ENCODE measurements at places on chromosomes 6 and 20. TPM values are rescaled to one million over a fixed set of nuclear protein-coding genes. Genes with fewer than 3 reads are reported as not detected.

DNA sequence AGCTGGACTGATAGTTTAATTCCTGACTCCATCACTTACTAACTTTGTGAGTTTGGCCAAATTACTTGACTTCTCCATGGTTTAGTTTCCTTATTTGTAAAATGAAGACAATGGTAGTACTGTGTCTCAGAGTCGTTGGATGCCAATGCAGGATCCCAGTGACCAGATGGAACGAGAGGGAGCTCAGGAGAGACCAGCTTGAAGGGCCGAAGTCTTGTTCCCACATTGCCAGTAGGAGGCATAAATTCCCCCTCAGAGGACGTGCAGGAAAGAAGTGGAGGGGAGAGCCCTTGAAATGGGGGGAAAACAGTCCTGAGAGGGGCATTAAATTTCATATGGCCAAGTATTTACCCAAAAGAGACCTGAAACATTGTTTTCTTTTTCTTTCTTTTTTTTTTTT lies 2.1 kb upstream of the MUC22 start:
- H3K27me3 ChIP-seq, result peaks cover 18% of the 10 kb centered on the region
- H3K4me3 ChIP-seq, result no peak overlapping the region
- no peaks in the 10 kb centered on the region for H3K36me3 ChIP-seq
- peaks cover 14% of the 10 kb centered on the region for H3K4me1 ChIP-seq
- no peak for DNase-seq
- H3K27ac ChIP-seq, result no peak overlapping the region

DNA sequence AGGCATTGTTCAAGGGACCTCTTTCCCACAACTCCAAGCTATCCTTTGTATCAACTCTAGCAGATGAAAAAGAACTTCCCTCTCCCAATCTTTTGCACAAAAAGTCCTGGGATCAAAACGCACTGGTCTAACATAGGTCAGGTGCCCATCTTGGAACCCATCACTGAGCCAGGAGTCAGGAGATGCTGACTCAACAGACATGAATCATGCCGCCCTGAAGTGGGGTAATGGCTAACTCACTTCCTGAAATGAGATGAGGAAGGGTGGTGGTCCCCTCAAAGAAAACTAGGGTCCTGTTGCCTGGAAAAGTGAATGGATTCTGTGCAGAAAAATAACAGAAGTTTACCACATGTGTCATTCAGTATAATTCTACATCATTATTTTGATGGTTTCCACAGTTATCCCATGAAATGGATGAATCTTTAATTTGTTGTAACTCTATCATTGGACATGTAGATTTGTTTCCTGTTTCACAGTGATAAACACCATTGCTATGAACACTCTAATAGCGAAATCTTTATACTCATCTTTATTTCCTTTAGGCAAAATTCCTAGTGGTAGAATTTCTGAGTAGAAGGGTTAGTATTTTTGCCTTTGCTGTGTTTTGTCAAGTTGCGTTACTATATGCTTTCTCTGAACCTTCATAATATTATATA lies 151.3 kb downstream of the SLC16A10 start:
- no peaks in the 10 kb centered on the region for H3K36me3 ChIP-seq
- peak overlapping the region; percentile 70 for H3K4me3 ChIP-seq
- DNase-seq, result peak; percentile 70
- H3K27ac ChIP-seq, result peak overlapping the region; percentile 95

ABHD16B gene
- total RNA-seq, result not detected

- peaks cover 6% of the 10 kb centered on the region for H3K27me3 ChIP-seq
- H3K4me3 ChIP-seq, result peak overlapping the region; percentile 88
- peaks cover 4% of the 10 kb centered on the region for H3K36me3 ChIP-seq
- DNase-seq, result peak; percentile 69
- peaks cover 28% of the 10 kb centered on the region for H3K4me1 ChIP-seq
Observed at GRCh38 chr6:28953039-28953584, 29.3 kb upstream of the TRIM27 start.

DNA sequence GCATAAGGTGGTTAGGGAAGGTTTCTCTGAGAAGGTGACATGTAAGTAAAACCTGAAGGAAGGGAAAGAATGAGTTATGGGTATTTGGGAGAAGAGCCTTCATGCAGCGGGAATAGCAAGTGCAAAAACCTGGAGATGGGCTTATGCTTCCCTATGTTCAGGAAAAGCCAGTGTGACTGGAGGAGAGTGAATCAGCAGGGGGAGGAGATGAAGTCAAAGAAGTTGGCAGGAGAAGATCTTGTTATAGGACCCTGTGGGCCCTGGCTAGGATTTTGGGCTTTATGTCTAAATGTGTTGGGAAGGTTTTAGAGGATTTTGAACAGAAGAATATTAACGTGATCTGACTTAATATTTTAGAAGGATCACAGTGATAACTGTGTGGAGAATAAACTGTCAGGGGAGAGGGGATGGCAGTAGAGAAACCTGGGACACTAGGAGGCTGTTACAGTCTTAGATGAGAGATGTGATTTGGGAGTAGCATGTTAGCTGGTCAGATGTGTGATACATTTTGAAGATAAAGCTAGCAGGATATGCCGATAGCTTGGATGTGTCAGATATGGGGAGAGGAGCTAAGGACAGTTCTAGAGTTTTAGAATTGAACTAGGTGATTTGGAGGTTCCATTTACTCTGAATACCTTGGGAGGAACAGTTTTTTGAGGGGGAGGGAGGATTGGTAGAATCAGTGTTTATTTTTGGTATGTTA lies 41.0 kb downstream of the PHF3 start:
- H3K4me1 ChIP-seq, result no peaks in the 10 kb centered on the region
- H3K27me3 ChIP-seq, result no peaks in the 10 kb centered on the region
- no peak overlapping the region for H3K4me3 ChIP-seq
- no peak for DNase-seq
- no peak overlapping the region for H3K27ac ChIP-seq

DNA sequence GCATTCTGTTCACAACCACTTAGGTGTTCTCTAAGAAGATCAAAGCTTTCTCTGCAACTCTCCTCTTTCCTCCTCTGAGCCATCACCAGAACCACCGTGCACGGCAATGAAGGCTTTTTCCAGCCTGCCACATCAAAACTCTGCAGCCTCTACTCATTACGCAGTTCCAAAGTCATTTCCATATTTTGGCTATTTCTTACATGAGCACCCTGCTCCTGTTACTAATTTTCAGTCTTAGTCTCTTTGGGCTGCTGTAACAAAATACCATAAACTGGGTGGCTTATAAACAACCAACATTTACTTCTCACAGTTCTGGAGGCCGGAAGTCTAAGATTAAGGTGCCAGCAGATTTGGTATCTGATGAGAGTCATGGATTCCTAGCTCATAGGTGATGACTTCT lies 70.4 kb upstream of the THBS2 start:
- no peak for DNase-seq
- H3K27ac ChIP-seq, result no peak overlapping the region
- peaks cover 24% of the 10 kb centered on the region for H3K4me1 ChIP-seq
- no peak overlapping the region for H3K4me3 ChIP-seq

- no peaks in the 10 kb centered on the region for H3K36me3 ChIP-seq
- no peak overlapping the region for H3K27ac ChIP-seq
- peaks cover 11% of the 10 kb centered on the region for H3K4me1 ChIP-seq
- no peak for DNase-seq
- peaks cover 10% of the 10 kb centered on the region for H3K27me3 ChIP-seq
- no peak overlapping the region for H3K4me3 ChIP-seq
Observed at GRCh38 chr20:41639630-41640029, 21.5 kb upstream of the CHD6 start.

PI16 gene
- not detected for total RNA-seq

DNA sequence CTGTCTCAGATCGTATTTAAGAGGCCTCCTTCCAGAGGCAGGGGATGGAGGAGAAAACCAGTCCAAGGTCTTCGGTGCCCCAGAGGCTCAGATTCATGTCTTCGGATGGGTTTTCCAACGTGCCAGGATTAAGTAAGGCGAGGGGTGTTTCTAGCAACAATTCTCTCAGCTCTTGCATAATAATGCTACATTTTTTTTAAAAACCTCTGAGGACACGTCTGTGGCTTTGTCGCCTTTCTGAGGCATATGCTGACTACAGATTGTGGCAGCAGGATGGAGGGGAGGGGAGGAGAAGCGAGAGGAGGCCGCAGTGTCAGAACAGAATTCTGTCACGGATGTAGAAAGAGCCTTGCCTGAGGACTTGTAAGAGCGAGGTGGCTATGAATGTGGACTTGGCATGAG lies 17.7 kb upstream of the CCDC167 start:
- peaks cover 22% of the 10 kb centered on the region for H3K4me1 ChIP-seq
- H3K36me3 ChIP-seq, result no peaks in the 10 kb centered on the region
- no peak overlapping the region for H3K27ac ChIP-seq

IGF2R gene
- 87.1 TPM for total RNA-seq

STXBP5 gene
- 30.3 TPM for total RNA-seq

GRCh38 chr6:13776602-13777001 lies 37.8 kb downstream of the MCUR1 start:
- peaks cover 4% of the 10 kb centered on the region for H3K27me3 ChIP-seq
- H3K27ac ChIP-seq, result no peak overlapping the region
- H3K36me3 ChIP-seq, result no peaks in the 10 kb centered on the region
- DNase-seq, result no peak

- H3K4me3 ChIP-seq, result no peak overlapping the region
- peaks cover 37% of the 10 kb centered on the region for H3K36me3 ChIP-seq
- H3K4me1 ChIP-seq, result peaks cover 76% of the 10 kb centered on the region
- no peak for DNase-seq
Observed at GRCh38 chr6:130376936-130377335, 11.1 kb downstream of the TMEM200A start.

B3GAT2 gene
- total RNA-seq, result not detected

OOEP gene
- total RNA-seq, result not detected

DNA sequence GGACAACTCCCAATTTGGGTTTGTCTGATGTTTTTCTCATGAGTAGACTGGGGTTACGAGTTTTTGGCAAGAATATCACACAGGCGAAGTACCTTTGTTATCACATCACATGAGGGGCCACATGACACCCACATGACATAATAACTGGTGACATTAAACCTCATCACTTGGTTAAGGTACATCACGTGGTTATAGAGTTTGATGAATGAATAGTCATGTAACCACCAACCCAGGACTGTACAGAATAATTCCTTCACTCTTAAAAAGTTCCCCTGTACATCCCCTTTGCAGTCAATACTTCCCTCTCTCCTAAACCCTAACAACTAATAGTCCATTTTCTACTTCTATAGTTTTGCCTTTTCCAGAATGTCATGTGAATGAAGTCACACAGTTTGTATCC lies 83.4 kb downstream of the REV3L start:
- H3K27me3 ChIP-seq, result no peaks in the 10 kb centered on the region
- peaks cover 72% of the 10 kb centered on the region for H3K36me3 ChIP-seq

GRCh38 chr20:2246069-2246491 lies 49.7 kb upstream of the TGM3 start:
- no peaks in the 10 kb centered on the region for H3K36me3 ChIP-seq
- H3K4me1 ChIP-seq, result peaks cover 13% of the 10 kb centered on the region
- H3K27ac ChIP-seq, result no peak overlapping the region
- DNase-seq, result no peak

- DNase-seq, result no peak
- no peaks in the 10 kb centered on the region for H3K4me1 ChIP-seq
- no peak overlapping the region for H3K27ac ChIP-seq
- H3K4me3 ChIP-seq, result no peak overlapping the region
- H3K27me3 ChIP-seq, result peaks cover under 1% of the 10 kb centered on the region
Observed at GRCh38 chr6:50361641-50362331, 312.1 kb upstream of the DEFB112 start.

- no peak overlapping the region for H3K27ac ChIP-seq
- no peaks in the 10 kb centered on the region for H3K4me1 ChIP-seq
- H3K27me3 ChIP-seq, result peaks cover 2% of the 10 kb centered on the region
- H3K36me3 ChIP-seq, result no peaks in the 10 kb centered on the region
- H3K4me3 ChIP-seq, result no peak overlapping the region
Observed at GRCh38 chr6:40556023-40556422, 31.1 kb downstream of the LRFN2 start.

- no peak overlapping the region for H3K4me3 ChIP-seq
- H3K27ac ChIP-seq, result no peak overlapping the region
- no peak for DNase-seq
- H3K4me1 ChIP-seq, result peaks cover 34% of the 10 kb centered on the region
- H3K27me3 ChIP-seq, result no peaks in the 10 kb centered on the region
- no peaks in the 10 kb centered on the region for H3K36me3 ChIP-seq
Observed at GRCh38 chr6:43993881-43994523, 133.2 kb downstream of the MRPL14 start.

TTLL9 gene
- 0.19 TPM for total RNA-seq

DNA sequence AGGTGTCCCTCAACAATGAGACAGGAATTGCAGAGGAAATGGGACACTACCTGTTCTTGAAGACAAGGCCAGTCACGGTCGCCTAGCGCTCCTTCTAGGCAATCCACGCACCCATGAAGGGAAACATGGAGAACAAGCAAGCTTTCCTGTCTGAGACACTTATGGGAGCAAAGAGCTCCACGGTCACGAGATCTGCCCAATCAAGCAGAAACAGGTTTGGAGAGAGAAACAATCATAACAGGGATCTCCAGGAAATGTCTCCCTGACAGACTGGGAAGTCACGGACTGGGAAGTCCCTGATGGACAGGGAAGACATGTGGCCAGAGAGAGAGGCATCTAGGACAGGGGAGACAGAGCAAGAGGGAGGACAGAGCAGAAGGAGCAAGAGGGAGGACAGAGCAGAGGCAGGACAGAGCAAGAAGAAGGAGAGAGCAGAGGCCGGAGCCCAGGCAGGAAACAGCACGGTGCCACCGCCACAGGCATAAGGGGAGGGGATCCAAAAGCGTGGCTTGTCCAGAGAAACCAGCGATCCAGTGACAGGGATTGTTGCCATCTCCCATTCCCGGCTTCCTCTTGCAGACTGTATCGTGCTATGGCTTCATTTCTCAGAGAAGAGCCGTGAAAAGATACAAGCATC lies 167.8 kb upstream of the ZNF337 start:
- H3K36me3 ChIP-seq, result peaks cover 6% of the 10 kb centered on the region
- peaks cover 71% of the 10 kb centered on the region for H3K4me1 ChIP-seq
- H3K27me3 ChIP-seq, result peaks cover 14% of the 10 kb centered on the region
- no peak for DNase-seq
- H3K4me3 ChIP-seq, result peak overlapping the region; percentile 88

DNA sequence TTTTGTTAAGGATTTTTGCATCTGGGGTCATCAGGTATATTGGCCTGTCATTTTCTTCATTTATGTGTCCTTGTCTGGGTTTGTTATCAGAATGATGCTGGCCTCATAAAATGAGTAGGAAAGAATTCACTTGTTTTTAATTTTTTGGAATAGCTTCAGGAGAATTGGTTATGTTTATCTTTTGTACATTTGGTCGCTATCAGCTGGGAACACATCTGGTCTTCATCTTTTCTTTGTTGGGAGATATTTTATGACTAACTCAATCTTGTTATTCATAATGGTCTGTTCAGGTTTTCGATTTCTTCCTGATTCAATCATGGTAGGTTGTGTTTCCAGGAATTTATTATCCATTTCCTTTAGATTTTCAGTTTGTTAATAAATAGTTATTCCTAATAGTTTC lies 207.5 kb upstream of the ASCC3 start:
- no peak overlapping the region for H3K27ac ChIP-seq
- H3K36me3 ChIP-seq, result peaks cover 18% of the 10 kb centered on the region
- H3K4me3 ChIP-seq, result no peak overlapping the region

- H3K4me1 ChIP-seq, result no peaks in the 10 kb centered on the region
- H3K27ac ChIP-seq, result no peak overlapping the region
- DNase-seq, result no peak
- no peak overlapping the region for H3K4me3 ChIP-seq
- H3K27me3 ChIP-seq, result peaks cover 2% of the 10 kb centered on the region
- peaks cover 26% of the 10 kb centered on the region for H3K36me3 ChIP-seq
Observed at GRCh38 chr20:63667858-63668257, 9.7 kb downstream of the RTEL1 start.

- no peak for DNase-seq
- H3K4me1 ChIP-seq, result peaks cover 51% of the 10 kb centered on the region
- H3K27ac ChIP-seq, result no peak overlapping the region
- peaks cover 21% of the 10 kb centered on the region for H3K36me3 ChIP-seq
Observed at GRCh38 chr20:41278936-41279335, 38.6 kb downstream of the ZHX3 start.

TP53TG5 gene
- total RNA-seq, result not detected
